CMK (cell line): ENCODE measurements at places on chromosomes 7 and 10.
A peak's percentile ranks its signal among the peaks of the same experiment; 100 is the strongest.

DNA sequence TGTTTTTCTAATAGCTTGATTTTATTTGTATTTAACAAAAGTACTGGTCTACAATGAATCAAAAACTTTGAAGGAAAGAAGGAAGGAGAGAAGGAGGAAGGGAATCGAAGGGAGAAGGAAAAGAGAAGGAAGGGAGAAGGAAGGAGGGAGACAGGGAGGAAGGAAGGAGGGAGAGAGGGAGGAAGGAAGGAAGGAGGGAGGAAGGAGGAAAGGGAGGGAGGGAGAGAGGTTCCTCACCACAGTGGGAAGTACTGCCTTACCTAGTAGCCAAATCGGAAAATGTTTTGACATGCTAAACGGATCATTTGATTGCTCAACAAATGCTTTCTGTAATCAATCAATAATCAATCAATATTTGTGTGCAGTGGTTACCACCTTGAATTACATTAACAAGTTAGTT, 225.8 kb upstream of the CELF2 start:
- DNase-seq: no peak

DNA sequence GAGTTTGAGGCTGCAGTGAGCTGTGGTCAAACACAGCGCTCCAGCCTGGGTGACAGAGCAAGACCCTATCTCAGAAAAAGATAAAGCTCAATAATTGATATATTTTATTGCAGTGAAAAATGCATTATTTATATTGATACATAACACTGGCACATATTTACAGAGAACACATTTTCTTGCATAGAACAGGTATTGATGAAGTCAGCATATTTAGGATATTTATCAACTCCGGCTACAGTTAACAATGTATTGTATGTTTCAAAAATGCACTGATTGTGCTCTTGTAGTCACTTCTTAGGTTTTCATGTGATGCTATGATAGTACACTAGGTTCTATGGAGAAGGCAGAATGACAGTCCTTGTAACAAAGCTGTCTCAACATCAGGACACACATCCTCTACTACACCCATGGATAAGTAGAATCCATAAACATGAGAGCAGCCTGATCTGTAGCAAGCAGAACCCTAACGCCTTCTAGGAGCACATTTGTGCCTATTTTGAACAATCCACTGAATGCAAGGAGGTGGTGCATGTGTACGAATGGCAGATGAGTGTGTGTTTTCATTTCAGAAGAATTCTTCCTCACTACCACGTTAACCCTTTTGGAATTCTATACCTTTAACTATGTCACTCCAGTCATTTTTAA, 586.1 kb upstream of the CELF2 start:
- no peak for DNase-seq

GRCh38 chr10:89053555-89053954, 63.0 kb downstream of the FAS start:
- DNase-seq: no peak

- no peak for DNase-seq
Observed at GRCh38 chr10:3425716-3426115, 253.1 kb upstream of the PITRM1 start.

DNA sequence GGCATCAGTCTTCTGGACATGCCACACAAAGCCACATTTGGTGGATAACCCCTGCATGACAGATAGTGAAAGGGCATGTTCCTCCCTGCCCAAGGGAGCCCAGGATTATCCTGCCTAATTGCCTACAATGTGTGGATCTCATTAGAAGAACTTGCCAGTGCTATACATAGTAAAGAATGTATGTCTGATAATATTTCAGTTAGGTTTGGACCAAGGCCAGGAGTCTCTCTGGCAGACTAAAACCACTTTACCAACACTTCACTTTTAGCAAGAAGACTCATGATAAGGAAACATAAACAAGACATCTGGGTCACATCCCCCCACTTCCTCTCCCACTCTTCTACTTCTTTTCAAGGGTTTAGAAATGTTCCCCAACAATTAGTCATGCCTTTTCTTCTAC, 196.7 kb downstream of the MTERF1 start:
- DNase-seq: peak; percentile 17

- no peak for DNase-seq
Observed at GRCh38 chr10:100020142-100020885, 10.6 kb upstream of the DNMBP start.

DNA sequence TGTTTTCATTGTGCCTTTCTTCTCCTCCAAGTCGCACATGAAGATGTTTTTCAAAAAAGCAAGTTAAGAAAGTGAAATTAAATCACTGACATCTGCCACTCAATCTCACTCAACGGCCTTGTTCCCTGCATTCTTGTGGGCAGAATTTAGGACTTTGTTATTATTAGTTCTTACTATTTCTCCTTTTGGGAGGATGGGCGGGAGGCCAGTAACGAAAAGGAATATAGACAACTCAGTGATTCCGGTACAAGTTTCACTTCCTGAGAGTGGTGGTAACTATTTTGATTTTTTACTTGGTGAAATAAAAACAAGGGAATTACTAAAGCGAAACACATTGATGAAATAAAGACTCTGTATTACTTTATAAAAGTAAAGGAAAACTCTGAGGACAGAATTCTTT, 231.9 kb upstream of the HABP2 start:
- DNase-seq: no peak

GRCh38 chr7:134364619-134365037, 47.9 kb upstream of the SLC35B4 start:
- DNase-seq: no peak

- DNase-seq: no peak
Observed at GRCh38 chr10:125035588-125036295, 93.8 kb downstream of the ZRANB1 start.

- no peak for DNase-seq
Observed at GRCh38 chr7:125747966-125748365, 818.3 kb upstream of the POT1 start.

DNA sequence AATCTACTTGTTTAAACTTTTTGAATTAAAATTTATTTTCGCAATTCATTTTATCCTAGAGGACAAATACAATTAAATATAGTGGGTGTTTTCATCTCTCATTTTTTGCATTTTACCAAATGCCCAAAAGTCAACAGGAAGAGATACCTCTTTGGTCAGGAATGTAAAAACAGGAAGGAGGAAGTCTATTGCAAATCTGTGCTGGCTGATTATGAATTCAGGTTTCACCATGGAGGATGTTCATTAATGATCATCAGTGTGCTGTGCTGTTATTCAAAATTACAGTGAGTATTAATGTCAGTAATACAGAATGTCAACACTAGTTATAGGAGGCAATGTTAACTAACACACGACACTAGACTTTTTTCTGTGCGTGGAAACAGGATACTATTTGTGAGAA, 24.7 kb downstream of the EXOC6 start:
- no peak for DNase-seq

DNA sequence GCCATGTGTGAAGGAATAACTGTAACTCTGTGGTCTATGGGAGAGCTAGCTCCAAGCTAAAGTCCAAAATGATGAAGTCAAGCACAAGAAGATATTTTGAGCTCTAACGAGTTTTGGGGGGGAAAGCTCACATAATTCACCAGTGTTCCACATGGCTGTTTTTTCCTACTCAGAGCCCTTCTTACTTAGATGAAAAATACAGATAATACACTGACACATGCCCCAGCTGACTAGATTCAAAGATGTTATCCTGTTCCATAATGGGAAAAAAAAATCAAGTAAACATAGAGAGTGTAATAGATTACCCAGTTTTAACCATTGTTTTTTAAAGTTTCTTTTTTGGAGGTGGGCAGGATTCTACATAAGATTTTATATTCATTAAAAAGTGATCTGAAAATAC, 86.6 kb downstream of the PRLHR start:
- no peak for DNase-seq

DNA sequence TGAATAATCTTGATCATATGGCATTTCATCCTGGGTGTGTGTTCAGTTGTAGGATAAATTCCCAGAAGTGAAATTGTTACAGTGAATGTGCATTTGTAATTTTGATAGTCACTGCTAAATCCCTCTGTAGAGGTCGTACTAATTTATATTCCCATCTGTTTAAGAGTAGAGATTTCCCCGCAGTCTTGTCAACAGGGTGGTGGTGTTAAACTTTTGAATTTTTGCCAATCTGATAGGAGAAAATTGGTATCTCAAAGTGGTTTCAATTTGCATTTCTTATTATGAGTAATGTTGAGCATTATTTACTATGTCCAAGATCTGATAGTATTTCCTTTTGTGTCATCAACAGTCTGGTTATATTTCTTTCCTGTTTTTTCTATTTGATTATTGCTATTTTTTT, 101.7 kb downstream of the AUTS2 start:
- no peak for DNase-seq

GRCh38 chr7:101567230-101567629, 61.9 kb downstream of the MYL10 start:
- no peak for DNase-seq

GRCh38 chr7:80882213-80882801, 36.5 kb downstream of the SEMA3C start:
- no peak for DNase-seq

DNA sequence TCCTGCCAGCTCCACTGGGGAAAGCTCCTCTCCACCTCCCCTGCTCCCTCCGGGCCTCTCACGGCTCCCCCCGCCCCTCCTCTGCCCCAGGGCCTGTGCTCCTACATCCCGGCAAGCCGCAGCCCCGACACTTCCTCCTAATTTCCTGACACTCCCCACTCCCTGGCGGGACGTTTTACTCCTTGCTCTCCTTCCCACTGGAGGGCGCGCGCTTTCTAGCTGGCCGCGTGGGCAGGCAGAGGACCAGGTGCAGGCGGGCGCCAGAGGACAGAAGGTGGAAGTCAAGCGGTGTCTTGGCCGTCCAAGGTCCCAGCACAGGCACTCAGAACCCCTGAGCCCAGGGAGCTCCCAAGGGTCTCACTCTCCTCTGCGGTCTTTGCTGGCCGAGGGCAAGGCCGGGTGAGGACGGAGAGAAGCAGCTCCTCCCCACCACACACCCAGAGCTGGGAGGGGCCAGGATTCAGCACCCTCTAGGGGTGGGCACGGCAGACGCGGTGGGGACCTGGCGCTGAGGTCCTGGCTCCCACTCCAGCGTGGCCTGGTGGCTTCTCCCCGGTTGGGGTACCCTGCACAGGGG, 19.1 kb downstream of the ADAM8 start:
- DNase-seq: no peak

DNA sequence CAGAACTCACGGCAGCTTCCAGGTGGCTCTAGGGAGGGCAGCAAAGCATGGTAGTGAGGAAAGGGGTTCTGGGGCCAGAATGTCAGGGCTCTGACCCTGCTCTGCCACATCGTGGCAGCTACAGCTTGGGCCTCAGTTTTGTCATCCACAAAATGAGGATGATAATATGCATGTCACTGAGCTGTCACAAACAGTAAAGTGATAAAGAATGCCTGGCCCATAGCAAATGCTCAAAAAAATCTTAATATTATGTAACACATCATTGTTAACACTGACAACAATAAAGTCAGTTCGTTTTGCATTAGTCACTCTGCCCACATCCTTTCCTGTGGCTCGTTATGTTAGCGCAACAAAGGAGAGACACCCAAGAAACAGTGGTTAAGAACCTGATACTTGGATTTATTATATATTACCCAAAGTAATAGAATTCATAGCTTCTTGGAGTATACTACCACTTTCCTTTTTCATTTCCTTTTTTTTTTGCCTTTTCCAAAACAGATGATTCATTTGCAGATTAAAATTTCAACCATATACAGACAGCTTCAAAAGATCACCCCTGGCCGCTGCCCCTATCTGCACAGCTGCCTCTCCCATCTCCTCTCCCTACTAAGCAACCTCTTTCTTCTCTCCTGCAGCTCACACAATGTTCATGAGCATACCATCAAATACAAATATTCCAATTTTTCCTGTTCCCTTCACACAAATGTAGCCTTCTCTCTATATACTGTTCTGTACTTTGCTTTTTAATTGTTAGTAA, 45.5 kb upstream of the DDC start:
- no peak for DNase-seq

- no peak for DNase-seq
Observed at GRCh38 chr7:18680576-18680975, 185.0 kb downstream of the HDAC9 start.

DNA sequence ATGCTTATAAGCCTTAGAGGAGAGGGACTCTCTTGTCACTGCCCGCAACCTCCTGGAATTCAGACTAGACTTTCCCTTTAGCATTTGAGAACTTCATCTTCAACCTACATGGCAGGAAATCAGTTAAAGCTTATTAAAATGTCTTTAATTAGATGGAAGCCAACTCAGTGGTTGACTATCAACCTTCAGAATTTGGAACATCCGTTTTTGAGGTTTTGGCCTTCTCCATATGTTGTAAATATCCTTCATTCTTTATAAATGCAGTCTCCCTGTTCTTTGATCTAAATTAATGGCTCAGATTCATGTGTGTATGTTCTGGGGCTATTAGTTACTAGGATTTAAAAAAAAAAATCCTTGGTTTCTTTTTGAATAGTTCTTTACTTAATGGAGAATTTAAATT, 85.0 kb downstream of the ANKRD61 start:
- no peak for DNase-seq

DNA sequence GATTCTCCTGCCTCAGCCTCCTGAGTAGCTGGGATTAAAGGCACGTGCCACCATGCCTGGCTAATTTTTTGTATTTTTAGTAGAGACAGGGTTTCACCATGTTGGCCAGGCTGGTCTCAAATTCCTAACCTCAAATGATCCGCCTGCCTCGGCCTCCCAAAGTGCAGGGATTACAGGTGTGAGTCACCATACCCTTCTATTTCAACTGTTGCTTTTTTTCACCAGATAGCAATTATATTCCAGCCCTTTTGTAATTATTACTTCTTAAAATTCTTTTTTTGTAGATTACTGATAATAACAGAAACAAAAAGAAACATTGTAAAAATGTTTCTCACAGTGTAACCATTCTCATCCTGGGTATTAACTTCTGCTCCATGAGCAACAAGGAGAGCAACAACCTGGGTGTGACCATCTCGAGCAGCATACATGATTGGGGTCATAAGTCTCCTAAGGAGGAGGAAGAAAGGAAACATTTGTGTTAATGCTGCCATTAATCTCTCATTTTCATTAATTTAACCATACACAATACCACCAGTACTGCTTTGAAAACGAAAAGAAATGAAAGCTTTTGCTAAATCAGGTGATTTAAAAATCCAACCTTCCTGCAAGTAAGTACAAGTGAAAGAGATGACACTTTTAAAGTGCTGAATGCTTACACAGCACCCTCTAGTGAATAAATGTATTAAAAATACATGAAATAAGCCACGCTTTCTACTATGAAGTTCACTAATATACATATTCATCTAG, 41.8 kb downstream of the ASZ1 start:
- DNase-seq: no peak

DNA sequence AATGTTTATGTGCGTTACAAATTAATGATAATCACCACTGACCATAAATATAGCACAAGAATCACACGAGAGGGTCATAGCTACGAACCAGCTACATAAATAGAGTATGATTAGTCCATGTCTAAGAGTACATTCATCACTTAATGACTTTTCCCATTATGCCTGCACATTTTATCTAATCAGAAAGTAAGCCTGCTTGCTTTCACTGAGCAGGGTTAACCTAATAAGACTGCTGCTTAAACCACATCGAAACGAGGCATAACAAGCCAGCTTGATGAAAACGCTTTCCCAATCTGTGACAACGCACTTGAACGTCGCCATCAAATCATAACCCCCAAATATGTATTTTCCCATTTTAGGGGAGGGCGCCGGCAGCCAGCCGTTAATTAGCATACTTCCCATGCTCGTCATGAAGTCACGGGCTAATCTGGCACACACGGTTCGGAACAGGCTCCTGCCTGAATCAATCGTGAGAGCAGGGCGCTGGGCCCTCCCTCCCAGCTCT, 71.5 kb downstream of the EBF3 start:
- DNase-seq: no peak

- no peak for DNase-seq
Observed at GRCh38 chr7:108419961-108420908, 36.0 kb downstream of the NRCAM start.

GRCh38 chr7:108236681-108237415, 106.7 kb upstream of the LAMB4 start:
- no peak for DNase-seq
